ENCODE measurements at places on chromosomes 7 and 10.

DNA sequence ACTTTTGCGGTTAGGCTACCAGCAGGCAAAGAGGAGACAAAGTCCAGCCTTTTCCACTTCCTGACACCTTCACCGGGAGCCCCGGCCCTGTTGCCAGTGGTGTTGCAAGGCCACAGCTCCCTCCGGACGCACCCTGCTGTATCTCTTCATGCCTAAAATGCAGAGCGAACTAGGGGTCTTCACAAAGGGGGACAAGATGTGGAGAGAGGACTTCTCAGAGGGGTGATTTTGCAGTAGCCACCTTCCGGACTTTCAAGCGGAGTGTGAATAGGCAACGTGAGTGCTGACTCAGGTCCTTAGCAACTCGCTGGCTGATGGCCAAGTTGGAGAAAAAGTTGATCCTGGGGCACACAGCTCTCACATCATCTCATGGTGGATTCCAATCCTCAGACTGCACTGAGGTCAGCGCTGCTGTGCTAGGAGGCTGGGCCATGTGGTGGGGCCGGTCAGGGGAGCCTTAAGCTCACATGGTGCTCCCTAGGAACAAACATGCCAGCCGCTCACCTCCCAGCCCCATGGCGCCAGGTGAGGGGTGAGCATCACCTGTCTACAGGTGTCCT lies 166.3 kb downstream of the LCOR start:
- no peak for DNase-seq

GRCh38 chr7:41816111-41816510 lies 113.2 kb upstream of the INHBA start:
- DNase-seq, result no peak

GRCh38 chr7:143846692-143847091 lies 55.3 kb downstream of the TCAF1 start:
- no peak for DNase-seq

GRCh38 chr10:114577133-114577532 lies 80.9 kb downstream of the ABLIM1 start:
- no peak for DNase-seq

- DNase-seq, result no peak
Observed at GRCh38 chr10:37856881-37857286, 526 bp downstream of the ZNF248 start.

GRCh38 chr10:129039406-129040370 lies 427.4 kb upstream of the MGMT start:
- no peak for DNase-seq

GRCh38 chr7:90708841-90709317 lies 112.8 kb downstream of the CDK14 start:
- DNase-seq, result no peak

DNA sequence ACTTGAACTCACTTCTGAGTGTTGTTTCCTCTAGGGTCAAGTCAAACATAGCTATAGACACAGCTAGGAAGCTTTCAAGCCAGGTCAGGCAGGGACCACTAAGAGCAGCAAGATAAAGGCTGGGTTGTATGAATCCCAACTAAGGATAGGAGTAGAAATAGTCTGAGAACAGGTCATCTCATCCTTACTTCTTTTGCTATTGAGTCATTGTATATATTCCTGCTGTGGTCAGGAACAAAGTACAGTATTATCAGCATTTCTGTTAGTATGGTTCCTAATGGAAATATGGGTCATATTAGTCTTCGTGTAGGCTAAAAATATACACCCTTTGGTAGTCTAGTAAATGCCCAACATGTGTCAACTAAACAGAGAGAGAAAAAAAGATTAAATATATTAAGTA lies 145.3 kb downstream of the BTAF1 start:
- DNase-seq, result no peak

DNA sequence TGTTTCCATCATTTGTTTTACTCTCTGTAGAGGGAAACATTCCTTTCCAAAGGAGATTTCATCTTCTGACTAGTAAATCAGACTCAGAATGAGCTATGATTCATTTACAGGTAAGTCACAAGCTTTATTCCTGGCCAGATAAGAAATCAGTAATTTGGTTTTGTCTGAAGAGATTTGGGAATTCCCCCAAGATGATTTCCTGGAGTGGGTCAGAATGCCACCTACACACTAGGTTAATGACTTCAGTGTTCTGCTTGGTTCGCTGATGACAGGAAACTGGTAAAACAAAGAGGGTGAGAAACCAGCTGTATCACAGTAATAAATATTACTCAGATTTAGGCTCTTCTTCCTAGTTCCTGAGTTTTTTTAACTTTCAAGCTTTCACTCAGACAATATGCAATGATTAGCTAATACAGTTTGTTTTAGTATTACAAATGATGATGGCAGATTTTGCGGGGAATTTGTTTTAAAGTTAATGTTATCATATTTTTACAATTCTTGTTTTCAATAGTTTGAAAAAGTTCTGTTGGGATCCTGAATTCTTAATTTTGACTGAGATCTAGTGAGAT lies 8.3 kb upstream of the ASZ1 start:
- no peak for DNase-seq

- no peak for DNase-seq
Observed at GRCh38 chr7:47294556-47295222, 287.2 kb downstream of the TNS3 start.

GRCh38 chr7:102874166-102874829 lies 38.5 kb upstream of the LRRC17 start:
- no peak for DNase-seq

DNA sequence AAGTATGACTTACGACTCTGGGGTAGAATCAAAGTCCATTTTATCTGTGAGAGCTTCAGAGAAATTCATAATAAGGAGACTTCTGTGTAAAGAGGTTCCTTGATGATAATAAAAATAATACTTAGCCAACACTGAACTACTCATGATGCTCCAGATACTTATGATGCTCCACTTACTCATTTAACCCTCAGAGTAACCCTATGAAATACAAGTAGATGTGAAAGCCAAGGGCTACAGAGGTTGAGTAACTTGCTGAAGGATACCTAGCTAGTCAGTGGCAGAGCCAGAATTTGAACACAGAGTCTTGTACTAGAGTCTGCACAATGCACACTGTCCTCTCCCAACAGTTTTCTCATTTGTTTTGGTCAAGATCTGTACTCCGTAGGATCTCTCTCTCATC lies 89.5 kb downstream of the HECW1 start:
- no peak for DNase-seq

DNA sequence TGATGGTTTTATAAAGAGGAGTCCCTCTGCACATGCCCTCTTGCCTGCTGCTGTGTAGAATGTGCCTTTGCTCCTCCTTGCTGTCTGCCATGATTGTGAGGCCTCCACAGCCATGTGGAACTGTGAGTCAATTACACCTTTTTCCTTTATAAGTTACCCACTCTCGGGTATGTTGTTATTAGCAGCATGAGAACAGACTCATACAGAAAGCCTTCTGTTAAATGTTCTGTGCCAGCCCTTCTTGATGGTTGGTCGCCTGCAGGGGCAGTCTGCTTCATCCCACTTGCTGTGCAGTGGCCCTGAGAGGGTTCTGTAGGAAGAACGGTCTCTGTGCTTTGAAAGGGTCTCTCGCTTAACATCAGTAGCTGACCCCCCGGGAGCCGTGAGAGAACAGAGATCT lies 248.9 kb upstream of the IGFBP3 start:
- no peak for DNase-seq

GRCh38 chr10:2487921-2488320 lies 579.4 kb upstream of the PFKP start:
- no peak for DNase-seq

GRCh38 chr10:44895280-44895679 lies 15.9 kb upstream of the TMEM72 start:
- no peak for DNase-seq

DNA sequence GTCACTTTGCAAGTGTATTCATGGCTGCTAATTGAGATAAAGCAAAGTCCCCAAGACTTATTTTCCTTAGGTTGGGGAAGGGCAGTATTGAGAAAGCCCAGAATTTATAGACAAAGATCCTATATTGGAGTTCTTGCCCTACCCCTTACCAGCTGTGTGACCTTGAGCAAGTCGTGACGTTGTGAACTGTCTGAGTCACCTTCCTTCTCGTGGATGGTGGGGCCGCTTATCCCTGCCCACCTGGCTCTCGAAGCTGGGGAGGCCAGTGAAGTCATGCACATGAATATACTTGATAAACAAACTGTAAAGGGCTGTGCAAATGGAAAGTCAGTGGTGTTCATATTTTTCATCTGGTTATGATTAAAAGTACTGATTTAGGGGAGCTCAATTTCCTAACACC lies 127.4 kb downstream of the TACC2 start:
- DNase-seq, result no peak

- DNase-seq, result no peak
Observed at GRCh38 chr10:11328264-11329061, 283.0 kb downstream of the USP6NL start.

- no peak for DNase-seq
Observed at GRCh38 chr10:95214369-95214768, 20.3 kb downstream of the ACSM6 start.

DNA sequence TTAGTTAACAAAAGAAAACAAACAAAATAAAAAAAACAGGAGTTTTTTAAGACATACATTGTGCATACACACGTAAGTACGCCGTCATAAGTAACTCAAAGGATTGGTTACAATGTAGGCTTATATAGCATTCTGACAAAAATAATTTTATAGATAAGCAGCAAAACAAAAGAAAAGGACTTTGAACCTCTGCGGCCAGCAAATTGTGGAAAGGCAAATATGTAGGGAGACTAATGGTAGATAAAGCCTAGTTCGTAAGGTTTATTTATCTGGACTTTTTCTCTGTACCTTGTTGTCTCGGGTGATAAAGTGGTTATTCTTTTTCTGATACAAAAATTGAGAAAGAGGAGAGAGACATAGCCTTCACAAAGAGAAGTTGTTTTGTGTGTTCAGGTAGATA lies 891.9 kb downstream of the CNTNAP2 start:
- DNase-seq, result no peak

GRCh38 chr7:50455658-50456057 lies 5.5 kb upstream of the FIGNL1 start:
- DNase-seq, result no peak

DNA sequence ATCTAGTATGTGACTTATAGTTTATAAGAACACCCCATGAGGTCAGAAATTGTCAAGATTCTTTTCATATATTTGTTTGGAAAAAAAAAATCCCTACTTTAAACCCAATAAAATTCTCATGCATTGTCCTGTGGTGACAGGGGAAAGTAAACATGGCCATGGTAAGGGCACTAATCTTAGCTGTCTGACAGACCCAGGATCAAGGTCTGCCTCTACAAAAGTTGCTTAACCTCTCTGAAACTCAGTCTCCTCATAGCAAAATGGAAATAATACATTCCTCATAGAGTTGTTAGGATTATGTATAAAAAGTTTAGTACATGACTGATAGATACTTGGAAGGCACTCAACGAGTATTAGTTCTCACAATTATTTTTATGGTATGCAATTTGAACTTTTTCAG lies 22.3 kb upstream of the AKAP9 start:
- DNase-seq, result no peak

DNA sequence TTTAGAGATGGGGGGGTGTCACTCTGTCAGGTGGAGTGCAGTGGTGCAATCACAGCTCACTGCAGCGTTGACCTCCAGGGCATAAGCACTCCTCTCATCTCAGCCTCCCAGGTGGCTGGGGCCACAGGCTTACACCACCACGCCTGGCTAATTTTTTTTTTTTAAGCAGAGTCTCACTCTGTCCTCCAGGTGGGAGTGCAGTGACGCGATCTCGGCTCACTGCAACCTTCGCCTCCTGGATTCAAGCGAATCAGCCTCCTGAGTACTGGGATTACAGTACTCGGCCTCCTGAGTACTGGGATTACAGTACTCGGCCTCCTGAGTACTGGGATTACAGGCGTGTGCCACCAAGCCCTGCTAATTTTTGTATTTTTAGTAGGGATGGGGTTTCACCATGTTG lies 23.6 kb upstream of the PPIA start:
- DNase-seq, result no peak

- no peak for DNase-seq
Observed at GRCh38 chr7:135645296-135645904, 16.9 kb upstream of the STMP1 start.

GRCh38 chr10:6678956-6679355 lies 98.9 kb upstream of the PRKCQ start:
- no peak for DNase-seq

GRCh38 chr7:82158327-82158726 lies 285.2 kb downstream of the CACNA2D1 start:
- DNase-seq, result no peak

GRCh38 chr7:36305226-36305625 lies 84.4 kb upstream of the ANLN start:
- no peak for DNase-seq

- DNase-seq, result no peak
Observed at GRCh38 chr7:137768366-137768765, 78.4 kb downstream of the DGKI start.

DNA sequence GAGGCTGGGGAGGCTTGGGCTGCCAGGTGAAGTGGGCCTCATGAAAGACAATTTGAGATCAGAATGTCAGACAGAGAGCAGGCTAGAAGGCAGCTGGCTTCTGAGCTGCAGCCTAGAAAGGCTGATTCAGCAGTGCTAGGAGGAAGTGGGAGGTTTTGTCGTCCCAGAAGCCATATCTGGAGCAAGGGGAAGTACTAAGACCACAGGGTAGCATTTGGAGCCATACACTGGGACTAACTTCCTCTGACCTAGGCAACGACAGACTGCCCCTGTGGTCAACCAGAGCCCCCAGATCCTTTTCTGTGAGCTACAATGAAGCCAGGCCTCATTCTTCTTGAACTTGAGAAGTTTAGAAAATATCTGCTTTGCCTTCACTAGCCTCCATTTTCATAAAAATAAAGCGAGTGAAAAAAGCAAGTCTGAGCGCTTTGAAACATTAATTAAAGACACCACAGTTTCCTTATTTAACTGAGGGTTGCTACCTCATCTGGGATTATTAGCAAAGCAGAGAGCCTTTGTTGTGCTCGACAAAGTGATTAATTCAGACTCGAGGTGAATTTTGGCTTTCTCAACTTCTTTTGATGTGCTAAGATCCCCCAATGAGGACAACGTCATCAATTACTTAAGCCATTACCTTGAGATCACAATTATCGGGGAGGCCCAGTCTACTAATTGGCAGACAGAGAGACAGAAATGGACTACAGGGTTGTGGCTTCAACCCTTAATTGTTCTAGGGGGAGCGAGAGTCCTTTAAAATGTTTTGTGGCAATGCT lies 26.6 kb downstream of the TBXAS1 start:
- DNase-seq, result no peak

DNA sequence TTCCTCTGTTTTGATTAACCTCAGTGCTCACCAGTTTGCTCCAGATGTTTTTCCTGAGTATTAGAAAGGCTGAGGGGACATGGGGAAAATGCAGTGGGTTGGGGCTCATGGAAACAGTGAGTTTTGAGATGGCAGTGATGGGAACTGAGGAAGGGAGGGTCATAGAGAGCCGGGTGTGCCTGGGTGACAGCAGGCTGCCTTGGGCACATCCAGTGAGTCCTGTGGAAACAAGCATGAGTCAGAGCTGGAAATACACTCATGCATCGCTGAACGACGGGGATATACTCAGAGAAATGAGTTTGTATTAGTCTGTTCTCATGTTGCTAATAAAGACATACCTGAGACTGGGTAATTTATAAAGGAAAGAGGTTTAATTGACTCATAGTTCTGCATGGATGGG lies 202.2 kb downstream of the TMEM178B start:
- no peak for DNase-seq

- DNase-seq, result peak; percentile 23
Observed at GRCh38 chr7:143345428-143345900, 17.0 kb downstream of the FAM131B start.

Measured in activated naive CD4-positive, alpha-beta T cell (primary cell).